ENCODE measurements at places on chromosomes 13 and 19.

GRCh38 chr13:26485786-26486185, 71.7 kb upstream of the WASF3 start:
- DNase-seq = no peak

DNA sequence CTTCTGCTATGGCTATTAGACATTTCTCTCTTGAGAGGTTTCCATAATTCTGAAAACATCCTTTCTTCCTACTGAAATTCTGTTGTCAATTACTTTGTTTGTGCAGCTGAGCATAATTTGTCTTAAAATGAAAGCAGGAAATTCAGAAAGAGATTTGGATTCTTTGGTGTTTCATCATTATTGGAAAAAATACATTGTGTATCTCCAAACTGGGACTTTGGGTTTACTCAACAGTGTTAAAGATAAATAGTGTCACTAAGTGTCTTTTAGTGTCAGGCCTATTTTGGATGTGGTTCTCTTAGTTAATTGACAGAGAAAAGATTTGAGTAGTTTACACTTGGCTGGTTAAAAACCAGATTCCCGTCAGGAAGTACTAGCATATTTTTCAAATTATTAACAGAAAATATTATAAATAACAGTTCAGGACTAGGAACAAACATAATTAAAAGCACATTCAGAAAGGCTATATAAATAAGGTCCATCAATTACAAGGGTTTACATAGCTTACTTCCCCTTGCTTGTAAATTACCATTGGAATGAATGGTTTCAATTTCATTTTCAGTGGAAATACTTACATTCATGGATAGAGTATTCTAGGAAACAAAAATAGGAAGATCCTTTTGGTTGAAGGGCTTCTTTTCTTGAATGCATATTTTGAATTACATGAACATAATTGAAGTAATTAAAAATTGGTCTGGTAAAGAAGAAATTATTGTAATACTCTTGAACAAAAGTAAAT, 483.1 kb downstream of the GPC6 start:
- no peak for DNase-seq

GRCh38 chr13:95038949-95039348, 262.3 kb downstream of the ABCC4 start:
- DNase-seq = no peak

- no peak for DNase-seq
These were observed 590.4 kb downstream of the TBC1D4 start for GRCh38 chr13:74891610-74892009.

DNA sequence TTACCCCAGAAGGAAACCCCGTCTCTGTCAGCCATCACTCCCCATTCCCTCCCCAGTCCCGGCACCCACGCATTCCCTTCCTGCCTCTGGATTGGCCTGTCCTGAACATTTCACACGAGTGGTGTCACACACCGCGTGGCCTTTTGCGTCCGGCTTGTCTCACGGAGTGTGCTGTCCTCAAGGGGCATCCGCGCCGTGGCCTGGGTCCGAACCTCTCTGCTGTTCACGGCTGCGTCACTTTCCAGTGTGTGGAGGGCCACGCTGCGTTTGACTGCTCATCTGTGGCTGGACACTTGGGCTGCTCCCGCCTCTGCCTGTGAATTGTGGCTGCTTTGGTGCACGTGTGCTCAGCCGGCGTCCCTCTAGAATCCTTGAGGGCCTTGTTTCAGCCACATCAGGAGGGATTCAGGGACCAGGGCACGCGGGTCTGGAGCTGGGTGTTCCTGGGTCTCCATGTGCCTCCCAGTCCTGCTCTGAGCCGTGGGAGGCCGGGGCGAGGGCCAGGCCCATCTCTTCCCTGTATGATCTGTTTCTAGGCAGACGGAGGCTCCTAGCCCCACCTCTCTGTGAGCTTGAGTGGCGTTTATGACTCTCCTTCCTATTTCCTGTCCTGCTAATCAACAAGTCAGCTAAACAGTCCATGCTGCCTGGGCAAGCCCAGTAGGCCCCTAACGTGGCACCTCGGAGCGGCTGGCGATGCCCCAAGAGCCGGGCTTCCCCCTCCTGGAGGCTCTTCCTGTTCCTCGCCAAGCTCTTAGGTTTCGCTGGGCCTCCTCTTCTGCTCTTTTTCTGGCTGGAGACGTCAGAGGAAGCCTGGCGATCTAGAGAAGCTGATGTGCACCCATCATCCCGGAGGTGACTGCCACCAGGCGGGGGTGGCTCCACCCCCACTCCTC, 8.1 kb downstream of the STK11 start:
- DNase-seq = no peak

Measured in NCI-H1105 (cell line).